Uterus (tissue), 4 donors: ENCODE measurements at places on chromosomes 4 and X.

DNA sequence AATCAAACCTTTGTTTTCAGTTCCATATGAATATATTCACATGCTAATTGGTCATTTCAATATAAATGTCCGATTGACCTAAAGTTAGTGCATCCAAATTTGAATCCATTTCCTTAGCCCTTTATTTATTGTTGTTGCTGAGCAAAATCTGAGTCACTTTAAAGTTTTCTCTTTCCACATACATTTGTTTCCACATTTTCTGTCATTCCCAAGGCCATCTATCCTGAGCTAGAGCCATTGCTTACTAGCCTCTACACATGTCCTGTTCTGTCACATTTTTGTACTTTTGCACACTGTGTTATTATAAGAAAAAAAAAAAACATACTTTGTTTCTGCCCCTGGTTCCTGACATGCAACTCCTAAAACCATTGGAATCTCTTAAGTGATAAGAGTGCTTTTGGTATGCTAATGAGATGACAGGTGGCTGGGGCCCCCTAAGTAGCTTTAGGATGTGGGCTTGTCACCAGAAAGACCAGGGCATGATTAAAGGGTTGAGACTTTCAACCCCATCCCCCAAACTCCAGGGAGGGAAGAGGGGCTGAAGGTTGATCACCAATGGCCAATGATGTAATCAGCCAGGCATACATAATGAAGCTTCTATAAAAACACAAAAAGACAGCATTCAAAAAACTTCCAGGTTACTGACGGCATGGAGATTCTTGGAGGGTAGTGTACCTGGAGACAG is 353.3 kb upstream of the MAGEB16 start:
- DNase-seq = no peak

DNA sequence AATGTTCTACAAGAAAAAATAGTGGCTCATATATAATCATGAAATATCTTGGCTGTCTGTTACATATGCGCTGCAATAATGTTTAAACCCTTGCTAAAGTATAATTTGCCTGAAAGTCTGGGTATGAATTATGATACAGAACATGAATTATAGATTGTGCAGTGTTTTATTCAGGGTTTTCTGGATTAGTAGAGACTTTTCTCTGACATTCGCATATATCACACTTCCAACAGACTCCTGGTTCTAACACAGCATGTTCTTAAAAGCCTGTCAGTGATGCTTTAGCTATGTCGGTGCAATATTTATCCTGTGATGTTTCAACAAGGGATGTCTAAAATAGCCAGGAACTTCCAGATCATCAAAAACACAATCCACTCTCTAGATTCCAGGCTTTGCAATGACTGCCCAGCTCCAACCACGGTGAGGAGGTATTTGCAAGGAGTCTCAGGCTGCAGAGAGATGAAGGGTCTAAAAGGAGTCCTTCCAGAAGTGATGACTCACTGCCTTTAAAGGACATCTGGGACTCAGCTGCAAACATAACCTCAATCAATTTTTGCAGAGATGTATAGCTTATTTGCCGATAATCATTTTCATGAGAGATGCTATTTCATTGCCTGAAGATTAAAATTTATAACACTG is 69.4 kb downstream of the RWDD4 start:
- DNase-seq = no peak

DNA sequence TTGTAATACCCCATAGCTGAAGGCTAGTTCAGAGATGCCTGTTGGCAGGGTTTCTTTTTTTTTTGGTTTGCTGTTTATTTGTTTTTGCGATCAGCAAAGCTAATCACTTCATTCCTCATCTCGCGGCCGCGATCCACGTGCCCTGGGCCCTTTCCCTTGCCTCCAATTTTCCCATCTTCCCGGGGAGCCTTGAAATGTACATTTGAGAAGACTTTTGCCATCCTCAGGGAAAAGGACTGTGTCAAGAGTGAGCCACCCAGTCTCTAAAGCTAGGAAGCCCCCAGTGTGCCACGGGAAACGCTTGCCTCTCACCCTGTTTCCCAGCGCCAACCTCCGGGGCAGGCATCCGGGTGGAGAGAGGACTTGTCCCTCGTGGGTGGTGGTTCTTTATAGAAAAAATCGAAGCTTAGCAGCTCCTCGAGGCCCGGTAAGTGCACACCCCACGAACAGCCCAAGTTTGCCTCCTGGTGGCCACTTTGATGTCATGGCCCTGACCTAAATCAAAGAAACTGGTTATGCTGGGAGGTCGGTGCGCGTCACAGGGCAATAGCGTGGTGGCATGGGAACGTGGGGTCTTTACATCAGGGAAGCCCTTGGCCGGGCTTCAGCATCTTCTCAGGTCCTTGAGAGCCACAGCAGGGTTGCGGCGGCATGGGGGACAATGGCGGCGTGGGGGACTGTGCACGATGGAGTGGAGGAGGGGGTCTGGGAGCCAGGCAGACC is 42.0 kb downstream of the MAP7D3 start:
- DNase-seq = peak; percentile 70

GRCh38 chr4:2847302-2847871 is 3.7 kb downstream of the ADD1 start:
- DNase-seq = no peak

GRCh38 chrX:31656013-31656412 is 584.2 kb upstream of the FTHL17 start:
- DNase-seq = no peak

GRCh38 chr4:145132511-145133098 is 34.5 kb downstream of the ABCE1 start:
- DNase-seq = no peak
